GM03348 (cell line): ENCODE measurements at places on chromosomes 6 and 20.

- DNase-seq = no peak
These were observed 60.8 kb upstream of the HBS1L start for GRCh38 chr6:135115411-135115810.

GRCh38 chr6:95099410-95099809 is 477.9 kb upstream of the MANEA start:
- DNase-seq = no peak

DNA sequence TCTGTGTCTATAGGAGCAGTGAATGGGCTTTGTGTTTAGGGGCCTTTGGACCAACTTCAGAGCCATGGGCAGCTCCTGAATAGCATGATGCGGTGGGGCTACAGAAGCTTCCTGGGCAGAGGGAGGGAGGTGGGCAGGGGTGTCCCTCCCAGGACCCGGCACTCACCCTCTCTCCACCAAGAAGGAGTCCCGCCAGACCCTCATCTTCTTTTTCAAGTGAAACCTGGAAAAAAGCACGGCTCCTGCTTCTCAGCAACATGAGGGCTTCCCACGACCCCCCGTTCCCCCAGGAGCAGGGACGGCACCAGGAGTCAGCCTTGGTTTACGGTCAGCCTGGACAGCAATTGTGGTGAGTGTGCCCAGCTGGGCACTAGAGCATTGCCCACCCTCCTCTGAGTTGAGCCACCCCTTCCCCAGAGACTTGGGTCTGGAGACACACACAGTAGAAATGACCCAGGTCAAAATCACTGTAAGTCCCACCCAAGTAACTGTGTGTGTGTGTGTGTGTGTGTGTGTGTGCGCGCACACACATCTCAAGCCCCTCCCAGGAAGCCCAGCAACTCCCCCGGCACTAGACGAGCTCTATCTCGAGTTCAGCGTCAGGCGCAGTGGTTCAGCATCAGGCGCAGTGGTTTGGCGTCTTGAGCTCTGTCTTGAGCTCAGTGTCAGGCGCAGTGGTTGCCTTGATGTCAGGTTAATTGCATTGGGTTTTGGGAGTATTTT is 108.2 kb downstream of the SULF2 start:
- DNase-seq = no peak

DNA sequence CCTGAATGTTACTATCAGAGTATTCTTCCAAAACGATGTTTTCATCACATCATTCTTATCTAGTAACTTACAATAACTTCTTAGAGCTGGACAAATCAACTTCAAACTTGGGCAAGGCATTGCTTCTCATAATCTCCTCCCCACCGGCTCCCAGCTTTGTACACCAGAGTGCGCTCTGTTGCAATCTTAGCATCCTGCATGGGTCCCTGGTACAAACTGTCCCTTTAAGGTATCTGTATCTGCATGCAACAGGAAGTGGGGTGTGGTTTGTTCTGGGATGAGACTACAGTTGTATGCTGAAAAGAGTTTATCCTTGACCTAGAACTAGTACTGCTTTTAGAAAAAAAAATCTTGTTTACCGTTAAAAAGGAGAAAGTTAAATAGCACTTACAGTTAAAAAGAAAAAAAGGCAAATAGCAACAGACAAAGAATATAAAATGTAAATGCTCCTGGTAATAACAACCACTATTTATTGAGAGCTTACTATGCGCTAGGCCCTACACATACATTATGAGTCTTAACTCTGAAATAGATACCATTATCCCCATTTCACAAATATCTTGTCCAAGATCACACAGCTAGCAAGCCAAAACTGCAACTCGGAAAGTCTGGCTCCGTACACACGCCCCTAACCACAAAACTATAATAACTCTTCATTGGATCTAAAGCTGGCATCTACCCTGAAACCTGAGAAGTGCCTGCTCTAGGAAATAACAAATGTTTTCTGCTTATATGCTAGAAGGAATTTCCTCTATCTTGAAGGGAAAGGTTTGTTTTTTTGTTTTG is 9.8 kb upstream of the HECA start:
- DNase-seq = peak; percentile 58

- DNase-seq = no peak
These were observed 7.0 kb downstream of the COL9A3 start for GRCh38 chr20:62823688-62824475.

DNA sequence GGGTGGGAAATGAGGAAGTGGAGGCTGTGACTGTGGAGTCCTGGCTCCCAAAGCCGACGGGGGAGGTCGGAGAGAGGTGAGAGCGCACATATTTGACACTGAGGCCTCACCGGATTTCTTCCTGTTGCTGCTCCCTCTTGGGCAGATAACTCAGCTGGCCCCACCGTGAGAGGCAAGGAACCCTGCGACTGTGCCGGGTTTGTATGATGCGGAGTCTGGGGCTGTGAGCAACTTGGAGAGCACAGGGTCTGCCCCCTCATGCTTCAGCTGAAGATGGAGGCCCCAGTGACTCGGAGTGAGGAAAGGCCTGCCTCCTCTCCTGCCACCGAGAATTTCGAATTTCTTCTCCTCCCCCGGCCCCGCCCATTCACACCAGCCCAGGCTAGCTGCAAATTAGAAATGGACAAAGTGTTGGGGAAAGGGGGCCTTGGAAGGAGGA is 160.6 kb downstream of the GRM4 start:
- no peak for DNase-seq

- no peak for DNase-seq
These were observed 151.3 kb upstream of the ZFP64 start for GRCh38 chr20:52342913-52343312.

- no peak for DNase-seq
These were observed 9.0 kb downstream of the MYLK4 start for GRCh38 chr6:2741756-2742155.

GRCh38 chr20:59453759-59454560 is 150.4 kb upstream of the PHACTR3 start:
- DNase-seq = no peak

GRCh38 chr20:18443886-18444285 is 22.9 kb downstream of the DZANK1 start:
- peak; percentile 16 for DNase-seq

GRCh38 chr20:41958391-41958790 is 340.2 kb upstream of the CHD6 start:
- DNase-seq = no peak

DNA sequence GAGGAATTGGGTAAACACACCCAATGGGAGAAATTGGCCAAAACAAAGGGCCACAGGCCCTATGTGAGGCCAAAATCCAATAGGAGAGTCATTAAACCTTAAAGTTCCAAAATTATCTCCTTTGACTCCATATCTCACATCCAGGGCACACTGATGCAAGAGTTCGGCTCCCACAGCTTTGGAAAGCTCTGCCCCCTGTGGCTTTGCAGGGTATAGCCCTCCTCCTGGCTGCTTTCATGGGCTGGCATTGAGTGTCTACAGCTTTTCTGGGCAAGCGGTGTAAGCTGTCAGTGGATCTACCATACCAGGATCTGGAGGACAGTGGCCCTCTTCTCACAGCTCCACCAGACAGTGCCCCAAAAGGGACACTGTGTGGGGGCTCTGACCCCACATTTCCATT is 160.5 kb downstream of the ADGRG6 start:
- no peak for DNase-seq

DNA sequence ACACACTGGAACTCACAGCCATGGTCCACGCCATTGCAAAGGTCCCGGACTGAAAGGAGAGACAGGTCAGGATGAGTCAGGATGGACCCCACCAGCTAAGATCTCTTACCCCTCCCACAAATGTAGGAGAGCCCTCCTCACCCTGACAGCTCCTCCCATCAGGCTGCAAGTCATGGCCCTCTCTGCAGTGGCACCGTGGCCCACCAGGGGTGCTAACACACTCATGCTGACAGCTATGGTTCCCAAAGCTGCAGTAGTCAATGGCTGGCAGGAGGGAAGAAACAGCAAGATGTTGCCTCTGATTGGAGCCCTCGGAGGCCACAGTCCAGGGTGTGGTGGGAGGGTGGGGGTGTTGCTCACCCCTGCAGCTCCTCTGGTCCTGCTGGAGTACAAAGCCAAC is 5.7 kb upstream of the RBPJL start:
- peak; percentile 38 for DNase-seq

DNA sequence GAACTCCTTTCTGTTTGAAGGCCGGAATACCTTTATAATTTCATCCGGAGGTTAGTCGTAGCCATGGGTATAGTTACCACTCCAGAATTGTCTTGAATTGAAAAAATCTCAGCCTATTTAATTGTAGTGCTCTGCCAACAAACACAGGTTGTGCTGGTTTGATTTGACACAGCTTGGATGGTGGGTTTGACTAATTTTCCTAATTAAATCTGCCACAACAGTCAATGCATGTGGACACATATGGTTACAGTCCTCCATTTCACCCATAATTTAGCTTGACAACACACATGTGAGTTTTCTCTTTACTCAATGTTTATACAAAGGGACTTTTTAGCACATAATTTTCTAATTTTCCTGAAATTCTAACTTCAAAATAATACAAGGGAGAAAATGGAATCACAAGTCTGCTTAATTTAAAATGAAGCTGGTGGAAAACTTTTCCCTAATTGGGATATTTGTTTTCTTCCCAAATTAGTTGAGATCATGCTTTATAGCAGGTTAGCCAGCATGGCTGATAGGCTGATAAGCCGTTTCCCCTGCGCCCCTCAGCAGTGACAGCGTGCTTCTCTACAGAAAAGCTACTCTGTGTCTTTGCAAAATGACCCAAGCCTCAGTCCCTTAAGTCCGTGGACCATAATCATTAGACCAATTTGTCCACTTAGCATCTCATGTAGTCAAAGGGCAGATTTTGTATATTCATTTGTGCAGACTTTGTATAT is 463.5 kb upstream of the FLRT3 start:
- DNase-seq = no peak

DNA sequence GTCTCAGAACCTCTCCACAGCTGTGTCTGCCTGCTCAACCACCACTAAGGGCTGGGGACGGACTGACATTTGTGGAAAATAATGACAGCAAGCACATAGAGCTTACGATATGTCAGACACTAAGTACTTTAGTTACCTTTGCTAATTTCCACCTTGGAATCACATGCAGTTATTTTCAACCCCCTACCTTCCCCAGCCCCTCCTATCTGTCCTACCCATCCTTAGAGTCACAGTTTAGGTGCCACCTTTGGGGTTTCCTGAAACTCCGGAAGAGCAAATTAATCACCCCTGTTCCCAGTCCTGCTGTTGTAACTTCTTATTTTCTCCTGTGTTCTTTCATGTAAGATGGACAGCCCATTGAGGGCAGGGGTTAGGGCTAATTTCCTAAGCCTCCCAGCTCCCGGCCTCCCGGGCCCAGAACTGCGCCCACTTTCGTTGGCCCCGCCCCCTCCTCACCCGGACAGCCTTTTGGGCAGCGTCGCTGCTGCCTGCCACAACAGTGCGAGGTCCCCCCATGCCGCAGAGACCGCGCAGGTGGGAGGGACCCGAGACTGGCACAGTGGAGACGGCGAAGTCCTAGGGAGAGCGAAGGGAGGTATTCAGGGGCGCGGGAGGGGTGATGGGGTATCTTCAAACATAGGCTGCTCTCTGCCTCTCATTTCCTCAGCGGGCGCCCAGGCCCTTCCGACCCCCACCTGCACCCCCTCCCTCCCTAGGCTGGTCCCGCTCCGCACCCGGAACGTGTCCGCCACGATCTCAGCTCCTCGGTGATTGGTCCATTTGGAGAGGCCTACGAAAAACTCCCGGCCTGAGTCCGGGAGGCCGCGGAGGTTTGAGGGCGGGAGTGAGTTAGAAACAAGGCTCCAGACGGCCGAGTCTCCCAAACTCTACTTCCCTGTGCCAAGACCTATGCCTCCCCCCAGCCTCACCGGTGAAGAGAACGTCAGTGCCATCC is 1.1 kb downstream of the DDAH2 start:
- DNase-seq = no peak

- DNase-seq = peak; percentile 86
These were observed 2.8 kb upstream of the MAPK13 start for GRCh38 chr6:36127462-36128016.

DNA sequence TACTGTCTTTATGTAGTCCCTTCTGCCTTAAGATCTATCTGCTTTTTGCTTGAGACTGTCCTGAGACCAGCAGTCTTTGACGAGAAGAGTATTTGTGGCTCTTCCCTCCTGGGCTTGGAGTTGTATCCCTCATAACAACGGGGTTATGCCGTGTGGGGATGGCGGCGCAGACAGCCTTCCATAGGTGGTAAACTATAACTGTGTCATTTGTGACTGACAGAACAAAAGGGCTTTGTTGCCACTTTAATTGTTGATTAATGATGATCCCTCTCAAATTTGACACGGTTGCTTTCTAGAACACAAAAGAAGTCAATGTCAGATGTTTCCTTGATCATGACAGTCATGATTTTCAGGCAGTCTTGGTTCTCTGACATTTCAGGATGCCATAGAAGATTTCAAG is 196.6 kb downstream of the JARID2 start:
- no peak for DNase-seq

- peak; percentile 87 for DNase-seq
These were observed 2.0 kb downstream of the CEBPB start for GRCh38 chr20:50192364-50193198.

GRCh38 chr20:22866812-22867341 is 168.2 kb upstream of the SSTR4 start:
- DNase-seq = no peak

GRCh38 chr6:124991764-124992295 is 29.6 kb downstream of the RNF217 start:
- DNase-seq = no peak

DNA sequence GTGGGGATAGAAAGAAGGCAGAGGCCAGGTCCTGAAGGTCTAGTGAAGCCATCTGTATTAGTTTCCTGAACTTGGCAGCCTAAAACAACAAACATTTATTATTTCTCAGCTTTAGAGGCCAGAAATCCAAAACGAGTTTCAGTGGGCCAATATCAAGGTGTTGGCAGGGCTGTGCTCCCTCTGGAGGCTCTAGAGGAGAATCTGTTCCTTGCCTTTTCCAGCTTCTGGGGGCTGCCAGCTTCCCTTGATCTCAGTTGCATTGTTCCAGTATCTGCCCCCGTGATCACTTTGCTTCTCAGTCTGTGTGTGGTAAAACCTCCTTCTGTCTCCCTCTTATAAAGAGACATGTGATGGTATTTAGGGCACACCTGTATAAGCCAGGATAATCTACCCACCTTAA is 82.4 kb downstream of the MAFB start:
- DNase-seq = no peak

GRCh38 chr6:31493875-31494694 is 3.9 kb upstream of the MICB start:
- DNase-seq = peak; percentile 77

DNA sequence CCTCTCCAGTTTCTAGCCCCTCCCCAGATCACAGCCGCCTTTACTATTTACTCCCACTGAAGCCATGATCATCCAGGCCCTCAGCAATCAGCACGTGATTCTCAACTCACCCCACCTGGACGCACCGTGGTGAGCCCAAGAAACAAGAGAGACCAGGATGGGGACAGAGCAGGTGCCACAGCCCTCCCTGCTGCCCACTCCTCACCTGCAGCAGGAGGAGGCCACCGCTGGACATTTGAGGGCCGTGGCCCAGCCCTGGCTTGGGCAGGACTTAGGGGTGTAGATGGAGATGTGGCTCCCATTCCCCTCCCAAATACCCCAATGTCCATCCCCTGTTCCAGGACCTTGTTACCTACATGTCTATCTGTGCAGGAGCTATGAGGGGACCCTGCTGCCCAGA is 20.3 kb downstream of the HLA-F start:
- DNase-seq = no peak

GRCh38 chr20:5100684-5101347 is 18.9 kb downstream of the PCNA start:
- peak; percentile 77 for DNase-seq
